ENCODE measurements at places on chromosomes 5 and 9.

GRCh38 chr5:38766151-38766550 lies 79.7 kb upstream of the OSMR start:
- DNase-seq = no peak

DNA sequence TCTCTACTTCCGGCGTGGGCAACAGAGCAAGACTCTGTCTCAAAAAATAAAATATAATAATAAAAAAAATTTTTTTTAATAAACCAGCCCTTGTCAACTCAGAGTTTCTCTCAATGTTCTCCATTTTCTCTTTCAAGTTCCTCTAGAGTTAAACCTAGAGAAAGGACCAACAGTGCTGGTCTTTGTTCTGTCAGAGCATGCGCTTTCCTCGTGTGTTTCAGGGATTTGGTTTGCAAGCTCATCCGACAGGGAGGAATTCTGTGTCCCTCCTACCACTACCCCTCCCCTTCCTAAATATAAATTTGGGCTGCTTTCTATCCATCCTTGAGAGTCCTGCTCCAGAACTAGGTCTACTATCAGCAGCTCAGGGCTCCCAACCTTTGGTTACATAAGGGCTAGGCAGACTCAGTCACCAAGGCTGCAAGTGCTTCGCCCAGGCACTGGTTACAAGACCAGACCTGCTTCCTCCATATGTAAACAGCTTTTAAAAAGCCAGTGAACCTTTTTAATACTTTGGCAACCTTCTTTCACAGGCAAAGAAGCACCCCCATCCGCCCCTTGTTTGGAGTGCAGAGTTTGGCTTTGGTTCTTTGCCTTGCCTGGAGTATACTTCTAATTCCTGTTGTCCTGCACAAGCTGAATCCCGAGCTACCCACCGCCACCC lies 13.5 kb downstream of the SETX start:
- no peak for DNase-seq

- no peak for DNase-seq
These were observed 222.6 kb downstream of the MEF2C start for GRCh38 chr5:88660264-88660946.

DNA sequence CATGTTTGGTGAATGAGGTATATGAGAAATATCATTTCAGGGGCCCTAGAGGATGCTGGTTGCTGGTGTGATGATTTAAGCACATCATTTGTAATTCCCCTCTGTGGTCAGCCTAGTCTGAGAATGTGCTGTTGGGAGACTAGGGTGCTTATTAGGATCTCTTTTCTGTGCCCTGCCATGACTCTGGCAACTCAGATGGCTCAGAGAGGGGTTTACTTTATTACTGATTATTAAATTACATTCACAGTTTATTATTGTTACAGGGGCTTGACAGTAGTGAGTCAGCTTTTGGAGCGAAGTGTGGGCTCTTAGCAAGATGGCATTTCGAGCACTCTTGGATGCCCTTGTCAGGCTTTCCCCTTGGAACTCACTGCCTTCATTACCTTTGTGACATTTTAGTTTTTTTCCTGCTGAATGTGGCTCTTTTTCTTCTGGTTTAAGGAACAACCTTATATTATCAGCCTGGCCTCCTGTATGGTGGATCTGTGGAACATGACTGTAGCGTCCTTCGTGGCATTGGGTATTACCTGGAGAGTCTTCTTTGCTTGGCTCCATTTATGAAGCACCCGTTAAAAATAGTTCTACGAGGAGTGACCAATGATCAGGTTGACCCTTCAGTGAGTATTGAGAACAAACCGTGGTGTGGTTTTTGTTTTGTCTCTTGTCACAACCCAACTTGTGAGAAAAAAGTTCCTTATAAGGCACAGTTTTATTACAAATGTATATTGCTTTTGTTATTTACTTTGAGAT lies 33.8 kb downstream of the RCL1 start:
- no peak for DNase-seq

GRCh38 chr9:100511205-100511604 lies 38.3 kb downstream of the TMEFF1 start:
- DNase-seq = no peak

- no peak for DNase-seq
These were observed 4.3 kb downstream of the CD14 start for GRCh38 chr5:140628711-140629110.

DNA sequence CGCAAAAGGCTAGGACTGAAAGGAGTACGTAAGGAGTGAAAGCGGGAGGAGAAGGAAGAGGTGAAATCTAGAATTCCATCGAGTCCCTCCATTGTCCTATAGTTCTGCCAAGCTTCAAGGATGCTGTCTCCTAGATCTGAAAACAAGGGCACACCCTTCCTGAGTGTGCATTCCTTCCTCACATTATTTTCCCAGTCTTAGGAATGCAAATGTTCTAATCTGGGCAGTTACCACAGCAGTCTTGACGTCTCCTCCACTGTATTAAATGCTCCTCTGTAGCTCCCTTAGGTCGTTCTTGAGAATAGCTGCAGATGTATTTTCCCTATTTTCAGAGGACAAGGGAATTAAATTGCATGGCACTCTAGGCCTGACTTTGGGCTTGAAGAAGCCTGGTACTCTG lies 127.6 kb downstream of the SLIT3 start:
- no peak for DNase-seq

DNA sequence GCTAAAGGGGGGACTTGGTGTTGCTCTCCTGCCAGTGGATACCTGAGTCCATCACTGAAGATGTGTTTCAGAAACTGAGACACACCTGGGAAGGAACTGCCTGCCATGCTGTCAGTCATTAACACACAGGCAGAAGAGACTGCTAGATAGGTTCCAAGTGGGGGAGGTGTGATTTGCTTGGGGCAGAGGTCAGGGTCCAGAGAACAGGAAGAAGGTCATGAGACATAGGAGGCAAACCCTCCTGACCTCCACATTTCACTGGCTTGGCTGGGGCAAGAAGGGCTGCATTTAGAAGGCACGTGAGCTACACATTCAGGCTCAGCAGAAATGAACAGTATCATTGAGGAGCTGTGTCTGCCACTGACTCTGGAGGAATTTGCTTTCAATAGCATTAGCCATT lies 215.8 kb downstream of the HSPA4 start:
- DNase-seq = no peak

GRCh38 chr5:1568201-1568979 lies 44.6 kb upstream of the LPCAT1 start:
- DNase-seq = no peak

DNA sequence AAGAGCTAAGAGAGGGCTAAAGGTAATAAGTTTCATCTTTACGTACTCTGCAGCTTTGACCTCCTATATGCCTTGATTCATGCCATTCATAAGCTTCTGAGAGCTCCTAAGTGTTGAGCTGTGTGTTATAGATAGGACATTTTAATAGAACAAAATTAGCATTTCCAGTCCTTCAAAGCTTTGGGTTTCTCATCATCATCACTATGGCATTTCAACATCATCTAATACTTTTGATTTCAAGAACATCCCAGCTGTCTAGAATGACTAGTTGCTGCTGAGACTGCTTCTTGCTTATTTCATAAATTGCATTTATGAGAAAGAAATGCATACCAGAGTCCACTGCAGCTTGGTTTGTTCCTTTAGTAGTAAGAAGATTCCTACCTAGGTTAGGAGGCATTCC lies 201.7 kb downstream of the SGCD start:
- DNase-seq = no peak

- DNase-seq = no peak
These were observed 44.3 kb upstream of the EXOC3 start for GRCh38 chr5:398475-399295.

GRCh38 chr9:16030528-16031185 lies 477.8 kb downstream of the CCDC171 start:
- no peak for DNase-seq

All from naive B cell (primary cell).